ENCODE measurements at places on chromosomes 4 and X. TPM values are rescaled to one million over a fixed set of nuclear protein-coding genes. Genes with fewer than 3 reads are reported as not detected.

DNA sequence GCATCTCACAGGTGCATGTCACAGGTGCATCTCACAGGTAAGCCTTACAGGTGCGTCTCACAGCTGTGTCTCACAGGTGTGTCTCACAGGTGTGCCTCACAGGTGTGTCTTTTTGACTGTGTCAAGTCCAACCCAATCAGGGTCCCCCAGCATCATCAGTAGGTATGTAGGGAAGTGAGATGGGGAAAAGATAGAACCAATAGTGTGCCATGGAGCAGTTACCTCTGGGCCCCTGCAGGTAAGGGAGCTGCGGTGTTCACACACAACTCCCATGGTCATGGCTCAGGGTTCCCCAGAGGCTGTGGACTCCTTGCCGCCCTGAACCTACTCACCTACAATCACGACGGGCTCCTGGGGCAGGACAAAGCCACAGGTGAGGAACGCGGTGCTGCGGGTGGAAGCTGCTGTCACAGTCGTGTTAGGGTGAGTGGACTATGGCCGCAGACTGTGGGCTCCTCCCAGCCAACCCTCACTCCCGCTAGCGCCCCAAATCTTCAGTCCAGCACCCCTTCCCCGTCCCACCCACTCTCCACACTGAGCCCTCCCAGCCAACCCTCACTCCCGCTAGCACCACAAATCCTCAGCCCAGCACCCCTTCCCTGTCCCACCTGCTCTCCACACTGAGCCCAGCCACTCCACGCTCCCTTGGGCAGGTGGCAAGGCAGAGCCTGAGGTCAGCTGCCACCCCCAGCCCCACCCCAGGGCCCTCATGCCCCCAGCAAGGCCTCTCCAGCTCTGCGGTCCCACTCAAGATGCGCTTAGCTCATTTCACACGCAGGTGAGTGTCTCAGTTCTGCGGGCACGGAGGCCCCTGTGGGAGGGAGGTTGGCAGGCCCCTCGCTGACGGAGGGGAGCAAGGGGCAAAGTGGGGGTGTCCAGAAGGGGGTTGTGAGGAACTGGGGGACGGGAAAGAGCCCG is 2.1 kb upstream of the PDE6B start:
- DNase-seq: no peak

- DNase-seq: no peak
These were observed 102.5 kb upstream of the GALNTL6 start for GRCh38 chr4:171710743-171711142.

DNA sequence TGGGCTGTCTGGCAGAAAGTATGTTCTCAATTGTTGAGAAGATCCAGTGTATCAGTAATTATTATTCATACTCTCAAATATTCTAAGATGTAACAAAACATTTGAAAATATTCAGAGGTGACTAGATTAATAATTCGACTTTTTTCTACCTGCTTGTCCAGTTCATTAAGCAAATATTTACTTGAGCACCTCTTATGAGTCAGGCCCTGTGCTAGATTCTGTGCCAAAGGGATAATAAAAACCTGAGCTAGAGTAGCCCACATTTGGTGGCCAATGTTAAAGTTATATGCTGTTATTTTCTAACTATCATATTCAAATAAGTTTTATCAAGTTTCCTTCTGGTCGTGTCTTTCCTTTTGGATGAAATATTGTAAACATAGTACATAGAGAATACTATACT is 58.5 kb downstream of the ARHGAP10 start:
- no peak for DNase-seq

DNA sequence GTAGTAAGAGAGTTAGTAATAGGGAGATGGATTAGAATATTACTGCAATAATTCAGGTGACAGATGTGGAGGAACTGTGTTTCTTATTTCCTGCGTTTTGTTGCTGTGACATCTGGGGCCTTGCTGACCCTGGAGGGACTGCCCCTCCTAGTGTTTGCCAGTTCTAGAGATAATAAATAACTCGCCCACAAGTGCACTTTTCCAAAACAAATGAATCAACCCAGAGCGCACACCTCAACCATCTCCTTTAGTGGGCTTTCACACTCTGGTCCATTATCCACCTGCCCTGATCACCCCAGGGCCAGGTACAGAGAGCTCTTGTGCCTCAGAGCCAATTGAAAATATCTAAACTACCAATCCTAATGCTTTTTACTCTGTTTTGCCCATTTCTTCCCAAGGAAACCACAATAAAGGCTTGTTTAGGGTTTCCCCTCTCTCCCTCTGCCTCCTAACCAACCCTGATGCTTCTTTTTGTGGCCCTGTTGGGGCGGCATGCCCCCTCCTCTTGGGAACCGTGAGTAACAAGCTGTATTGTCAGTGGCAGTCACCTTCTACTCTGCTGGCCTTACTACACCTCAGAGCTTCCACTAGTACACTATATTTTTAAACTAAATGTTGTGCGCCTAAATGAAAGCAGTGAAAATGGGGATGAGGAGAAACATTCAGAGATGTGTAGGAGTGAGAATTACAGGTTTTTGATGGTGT is 270.5 kb downstream of the TENM3 start:
- DNase-seq: no peak

GRCh38 chr4:43316813-43317212 is 424.3 kb downstream of the GRXCR1 start:
- no peak for DNase-seq

PF4V1 gene
- not detected for total RNA-seq
